Activated T-helper 2 cell treated with anti-CD3 and anti-CD28 coated beads, Interferon-gamma antibody, Interleukin-2, Interleukin-4, amounts not matched to agents 10 μg/mL and 5 μg/mL and 100 μg/mL, durations not matched to agents 14 hours and 24 hours and 36 hours (primary cell): ENCODE measurements at places on chromosomes 6 and 20. TPM values are rescaled to one million over a fixed set of nuclear protein-coding genes. Genes with fewer than 3 reads are reported as not detected.

- no peak for DNase-seq
These were observed 199.8 kb downstream of the NFATC2 start for GRCh38 chr20:51342510-51343236.

GRCh38 chr6:79372757-79373156 is 138.3 kb upstream of the HMGN3 start:
- DNase-seq: no peak

DNA sequence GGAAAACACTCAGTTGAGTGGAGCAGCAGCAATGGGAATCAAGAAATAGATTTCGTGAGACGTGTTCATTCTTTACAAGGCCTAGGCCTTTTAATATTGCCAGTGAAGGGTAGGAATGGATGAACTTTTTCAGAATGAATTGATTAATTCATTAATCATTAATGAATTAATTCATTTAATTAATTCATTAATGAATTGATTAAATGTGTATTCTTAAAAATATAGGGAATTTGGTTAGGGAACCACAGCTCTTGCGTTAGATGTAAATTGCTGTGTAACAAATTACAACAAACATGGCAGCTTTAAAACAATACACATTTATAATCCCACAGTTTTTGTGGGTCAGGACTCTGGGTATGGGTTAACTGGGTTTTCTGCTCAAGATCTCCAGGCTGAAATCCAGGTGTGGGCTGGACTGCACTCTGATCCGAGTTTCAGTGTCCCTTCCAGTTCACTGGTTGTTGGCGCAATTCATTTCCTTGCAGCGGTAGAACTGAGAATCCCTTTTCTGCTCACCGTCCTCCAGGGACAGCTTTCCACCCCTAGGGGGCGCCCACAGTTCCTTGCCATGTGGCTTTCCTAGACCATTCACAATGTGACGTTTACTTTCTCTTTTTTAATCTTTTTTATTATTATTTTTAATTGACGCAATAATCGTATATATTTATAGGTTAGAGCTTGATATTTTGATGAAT is 32.8 kb upstream of the BCAS1 start:
- peak; percentile 67 for DNase-seq

DNA sequence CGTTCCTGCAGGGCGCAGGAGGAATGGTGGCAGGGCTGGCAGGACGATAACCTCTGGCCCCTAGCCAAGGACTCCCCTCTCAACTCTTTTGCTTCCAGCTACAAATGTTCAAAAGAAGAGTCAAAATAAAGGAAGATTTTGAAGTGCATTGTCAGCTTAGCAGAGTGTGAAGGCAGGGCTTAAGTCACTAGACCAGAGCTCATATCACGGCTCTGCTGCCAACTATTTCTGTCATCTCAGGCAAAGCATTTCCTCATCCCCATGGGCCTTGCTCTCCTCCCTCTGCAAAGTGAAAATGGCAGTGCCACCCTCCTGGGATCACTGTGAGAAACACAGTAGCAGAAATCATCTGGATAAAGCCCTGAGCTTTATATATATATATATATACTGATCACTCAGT is 36.7 kb downstream of the CFAP61 start:
- DNase-seq: no peak

- DNase-seq: no peak
These were observed 354.4 kb upstream of the KCNQ5 start for GRCh38 chr6:72267470-72267869.

- no peak for DNase-seq
These were observed 21.3 kb upstream of the TULP1 start for GRCh38 chr6:35533981-35534380.

DNA sequence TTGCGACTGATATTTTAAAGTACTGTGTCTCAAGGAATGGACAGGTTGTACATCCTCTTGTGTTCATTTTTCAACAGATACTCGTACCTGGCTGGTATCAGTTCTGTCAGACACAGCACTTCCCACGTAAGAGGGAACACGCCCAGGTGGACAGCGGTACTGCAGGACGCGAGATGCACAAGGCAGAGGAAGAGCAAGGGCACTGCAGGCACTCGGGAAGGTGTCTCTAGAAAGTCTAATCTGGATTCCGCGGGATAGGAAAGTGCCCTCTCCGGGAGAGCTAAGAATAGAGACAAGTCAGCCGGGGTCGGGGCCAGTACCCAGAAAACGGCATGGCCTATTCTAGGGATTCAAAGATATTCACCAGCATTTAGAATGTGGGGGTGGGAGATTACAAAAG is 94.2 kb upstream of the MBOAT1 start:
- DNase-seq: no peak

GRCh38 chr20:38002422-38002821 is 30.8 kb downstream of the TTI1 start:
- DNase-seq: no peak

DNA sequence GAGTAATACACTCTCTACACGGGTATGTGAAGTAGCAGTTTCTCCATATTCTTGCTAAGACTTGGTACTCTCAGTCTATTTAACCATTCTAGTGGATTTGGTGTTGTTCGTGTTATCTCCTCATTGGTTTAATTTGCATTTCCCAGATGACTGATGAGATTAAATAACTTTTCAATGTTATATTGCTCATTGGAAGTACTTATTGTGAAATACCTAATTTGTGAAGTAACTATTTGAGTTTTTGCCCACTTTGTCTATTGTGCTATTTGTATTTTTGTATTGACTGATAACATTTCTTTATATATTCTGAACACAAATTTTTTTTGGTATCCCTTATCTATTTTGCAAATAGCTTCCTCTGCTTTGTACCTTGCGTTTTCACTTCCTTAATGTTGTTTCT is 156.0 kb downstream of the C6orf58 start:
- DNase-seq: no peak

DNA sequence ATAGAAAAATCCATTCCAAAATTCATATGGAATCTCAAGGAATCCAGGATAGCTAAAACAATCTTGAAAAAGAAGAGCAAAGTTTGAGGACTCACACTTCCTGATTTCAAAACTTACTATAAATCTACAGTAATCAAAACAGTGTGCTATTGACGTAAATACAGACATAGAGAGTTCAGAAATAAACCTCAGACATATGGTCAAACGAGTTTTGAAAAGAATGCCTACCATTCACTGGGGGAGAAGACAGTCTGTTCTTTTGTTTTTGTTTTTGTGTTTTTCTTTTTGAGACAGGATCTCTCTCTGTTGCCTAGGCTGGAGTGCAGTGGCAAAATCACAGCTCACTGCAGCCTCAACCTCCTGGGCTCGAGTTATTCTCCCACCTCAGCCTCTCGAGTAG is 25.3 kb upstream of the PROKR2 start:
- no peak for DNase-seq

GRCh38 chr6:137692806-137693205 is 174.3 kb upstream of the TNFAIP3 start:
- no peak for DNase-seq

DNA sequence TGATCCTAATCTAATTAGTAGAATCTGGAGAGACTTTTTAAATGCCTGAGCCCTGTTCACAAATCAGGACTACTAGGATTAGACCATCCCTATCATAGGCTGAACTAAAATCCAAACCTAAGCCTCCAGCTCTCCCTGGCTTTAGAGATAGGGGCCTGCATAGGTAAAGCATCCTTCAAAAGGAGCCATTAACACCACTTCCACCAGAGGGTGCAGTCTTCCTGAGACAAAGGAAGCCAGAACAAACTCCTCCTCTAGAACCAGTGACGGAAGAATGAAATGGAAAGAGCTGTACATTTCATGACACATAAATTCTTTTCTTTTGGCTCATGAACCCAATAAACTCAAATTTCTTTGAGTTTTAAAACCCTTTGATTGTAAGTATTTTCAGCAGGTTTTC is 291.2 kb upstream of the ADGRB3 start:
- no peak for DNase-seq

DNA sequence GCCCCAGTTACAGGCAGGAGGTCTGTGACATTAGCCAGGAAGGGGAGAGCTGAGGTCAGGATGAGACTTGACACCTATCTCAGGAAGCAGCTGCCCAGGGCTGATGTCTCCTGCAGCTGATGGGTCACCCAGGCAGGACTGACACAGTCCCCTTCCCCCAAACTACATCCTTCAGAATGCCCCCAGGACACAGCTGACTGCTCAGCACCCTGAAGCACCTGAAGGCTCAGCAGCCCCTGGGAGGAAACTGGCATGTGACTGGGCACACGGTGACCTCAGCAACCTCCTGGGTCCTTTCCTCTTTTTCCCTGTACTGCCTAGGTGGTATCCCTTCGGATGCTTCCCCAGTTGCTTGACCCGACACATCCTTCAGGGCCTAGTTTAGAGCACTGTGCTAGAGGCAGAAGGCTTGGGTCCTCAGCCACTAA is 1.9 kb downstream of the SDC4 start:
- no peak for DNase-seq

GRCh38 chr6:90610301-90610750 is 23.5 kb upstream of the MAP3K7 start:
- DNase-seq: no peak

DNA sequence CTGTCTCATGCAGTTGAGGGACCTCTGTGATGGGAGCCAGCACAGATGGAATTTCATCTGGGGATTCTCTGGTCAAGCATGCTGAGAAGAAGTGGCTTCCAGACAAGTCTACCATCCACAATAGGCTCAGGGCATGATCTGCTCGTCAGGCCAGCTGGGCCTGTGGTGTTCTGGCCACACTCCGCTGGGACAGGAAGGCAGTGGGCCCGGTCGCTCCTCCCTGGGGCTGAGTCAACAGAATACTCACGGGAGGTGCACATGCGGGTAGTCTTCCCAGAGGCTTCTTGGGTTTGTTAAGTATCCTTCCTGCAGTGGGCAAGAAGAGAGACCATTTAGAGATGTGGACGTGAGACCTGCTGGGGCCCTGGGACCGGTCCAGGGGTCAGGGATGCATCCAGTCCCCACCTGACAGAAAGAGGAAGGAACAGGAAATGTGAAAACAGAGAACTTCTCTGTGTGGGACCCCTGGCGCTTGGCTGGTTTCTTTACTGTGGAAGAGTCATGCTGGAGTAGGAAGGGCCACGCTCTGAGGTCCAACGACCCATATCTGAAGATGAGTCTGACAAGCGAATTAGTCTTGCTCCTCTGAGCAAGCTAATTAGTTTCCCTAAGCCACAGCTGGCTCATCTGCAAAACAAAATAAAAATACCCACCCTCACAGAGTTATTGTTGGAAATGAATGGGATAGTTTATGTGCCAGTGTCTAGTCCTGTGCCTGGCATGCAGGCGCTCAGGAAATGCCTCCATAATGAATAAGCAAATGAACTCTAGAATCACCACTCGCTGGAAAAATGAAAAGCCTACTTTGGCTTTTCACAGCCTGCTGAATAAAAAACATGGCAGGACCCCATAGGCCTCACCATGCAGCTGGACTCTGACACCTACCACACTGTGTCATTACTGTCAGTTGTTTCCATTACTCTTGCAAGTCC is 67.3 kb downstream of the TRAM2 start:
- DNase-seq: no peak

The ATP9A gene
- total RNA-seq: 22.1 and 22.7 TPM in 2 replicates

The PRR18 gene
- total RNA-seq: 0.14 and 0.25 TPM in 2 replicates

The ERVFRD-1 gene
- total RNA-seq: not detected in 2 replicates

The SCUBE3 gene
- not detected in 2 replicates for total RNA-seq

The FAXC gene
- total RNA-seq: 0.25 TPM in 1 of 2 replicates, not detected in the other

The SLC22A2 gene
- not detected in 2 replicates for total RNA-seq

The DSE gene
- total RNA-seq: 3.4 and 3.8 TPM in 2 replicates

The CHRNA4 gene
- total RNA-seq: not detected in 2 replicates

The CGAS gene
- total RNA-seq: 42.7 and 46.7 TPM in 2 replicates

The ZNF831 gene
- 3.0 and 3.3 TPM in 2 replicates for total RNA-seq

The SMLR1 gene
- total RNA-seq: not detected in 2 replicates

The CST5 gene
- total RNA-seq: not detected in 2 replicates
